ENCODE measurements at places on chromosomes 5 and 9. TPM values are rescaled to one million over a fixed set of nuclear protein-coding genes. Genes with fewer than 3 reads are reported as not detected.

Gene UNC13B
- total RNA-seq = 10.8 TPM

Gene POU5F2
- 0.02 TPM for total RNA-seq

Gene WDR38
- total RNA-seq = 0.14 TPM

Gene IL13
- total RNA-seq = not detected

Gene ADGRD2
- total RNA-seq = 0.03 TPM

Gene ZNF483
- total RNA-seq = 0.48 TPM

Gene IL4
- total RNA-seq = not detected

Gene PNPLA7
- total RNA-seq = 0.44 TPM

Gene SLIT3
- 13.0 TPM for total RNA-seq

Gene PTGS1
- total RNA-seq = 1.6 TPM

Gene TMEM215
- total RNA-seq = 0.02 TPM

Gene IL7R
- 0.30 TPM for total RNA-seq

Gene SH2D3C
- total RNA-seq = 0.08 TPM

Gene INSYN2B
- total RNA-seq = 0.11 TPM

Gene SYK
- 0.03 TPM for total RNA-seq

Gene AJM1
- 4.1 TPM for total RNA-seq

Gene NUTM2G
- not detected for total RNA-seq

Gene CTXN3
- not detected for total RNA-seq

Gene CXCL14
- total RNA-seq = 0.27 TPM

Gene ARSI
- total RNA-seq = 30.6 TPM
